ENCODE measurements at places on chromosomes 1 and 21.

- DNase-seq: no peak
Measured at GRCh38 chr1:21868482-21868881, 56.4 kb downstream of the LDLRAD2 start.

GRCh38 chr1:40921522-40921921 is 58.0 kb upstream of the CTPS1 start:
- no peak for DNase-seq

DNA sequence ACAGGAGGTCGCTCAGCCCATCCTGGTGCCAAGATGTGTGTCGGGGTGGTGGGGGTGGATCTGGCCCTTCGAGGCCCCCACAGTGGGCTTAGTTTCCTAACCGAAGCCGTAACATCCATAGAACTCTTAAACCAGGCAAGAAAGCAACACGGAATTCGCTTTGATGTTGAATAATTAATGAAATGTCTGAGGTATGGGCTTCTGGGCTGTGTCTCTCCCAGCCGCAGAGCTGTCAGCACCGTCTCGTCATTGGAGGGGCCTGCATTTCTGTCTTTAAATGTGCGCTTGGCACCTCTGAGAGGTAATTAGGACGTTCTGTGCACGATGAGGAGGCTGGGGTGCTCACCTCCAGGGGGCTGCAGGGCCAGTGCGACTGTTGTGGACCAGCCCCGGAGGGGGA is 13.3 kb upstream of the PLCH2 start:
- DNase-seq: no peak

- no peak for DNase-seq
Measured at GRCh38 chr1:32825181-32825580, 7.7 kb downstream of the S100PBP start.

DNA sequence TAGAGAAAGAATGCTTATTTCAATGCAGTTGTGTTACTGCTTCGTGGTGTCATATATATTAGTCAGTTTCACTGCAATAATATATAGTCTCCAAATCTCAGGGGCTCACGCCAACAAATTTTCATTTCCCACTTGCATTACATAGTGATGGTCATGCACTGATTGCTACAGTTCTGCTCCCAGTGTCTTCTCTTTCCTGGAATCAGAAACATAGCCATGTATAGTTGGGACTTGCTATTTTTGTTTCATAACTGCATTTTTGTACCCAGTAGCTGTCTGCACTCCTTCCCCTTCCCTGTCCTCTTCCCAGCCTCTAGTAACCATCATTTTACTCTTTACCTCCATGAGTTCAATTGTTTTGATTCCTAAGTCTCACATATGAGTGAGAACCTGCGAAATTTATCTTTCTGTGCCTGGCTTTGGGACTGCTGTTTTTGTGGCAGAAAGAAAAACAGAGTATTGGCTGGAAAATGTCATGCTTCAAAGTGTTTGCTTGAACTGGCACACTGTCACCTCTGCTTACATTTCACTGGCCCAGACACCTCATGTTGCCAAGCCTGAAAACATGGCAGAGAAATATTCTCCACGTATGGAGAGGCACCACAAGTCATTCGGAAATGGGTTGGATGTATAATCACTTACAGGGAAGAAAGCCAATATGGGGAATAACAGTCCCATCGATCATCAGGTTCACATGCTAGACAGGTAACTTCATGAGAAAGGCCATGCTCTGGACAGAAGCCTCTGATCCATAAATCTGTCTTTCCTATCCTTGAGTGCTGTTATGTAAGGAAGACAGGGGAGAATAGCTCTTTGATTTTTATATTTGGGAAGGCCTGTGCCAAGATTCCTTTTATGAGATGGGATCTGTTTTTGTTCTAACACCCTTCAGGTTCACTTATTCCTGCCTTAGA is 60.4 kb upstream of the BACH1 start:
- DNase-seq: no peak

- no peak for DNase-seq
Measured at GRCh38 chr1:31523012-31523411, 53.3 kb upstream of the TINAGL1 start.

DNA sequence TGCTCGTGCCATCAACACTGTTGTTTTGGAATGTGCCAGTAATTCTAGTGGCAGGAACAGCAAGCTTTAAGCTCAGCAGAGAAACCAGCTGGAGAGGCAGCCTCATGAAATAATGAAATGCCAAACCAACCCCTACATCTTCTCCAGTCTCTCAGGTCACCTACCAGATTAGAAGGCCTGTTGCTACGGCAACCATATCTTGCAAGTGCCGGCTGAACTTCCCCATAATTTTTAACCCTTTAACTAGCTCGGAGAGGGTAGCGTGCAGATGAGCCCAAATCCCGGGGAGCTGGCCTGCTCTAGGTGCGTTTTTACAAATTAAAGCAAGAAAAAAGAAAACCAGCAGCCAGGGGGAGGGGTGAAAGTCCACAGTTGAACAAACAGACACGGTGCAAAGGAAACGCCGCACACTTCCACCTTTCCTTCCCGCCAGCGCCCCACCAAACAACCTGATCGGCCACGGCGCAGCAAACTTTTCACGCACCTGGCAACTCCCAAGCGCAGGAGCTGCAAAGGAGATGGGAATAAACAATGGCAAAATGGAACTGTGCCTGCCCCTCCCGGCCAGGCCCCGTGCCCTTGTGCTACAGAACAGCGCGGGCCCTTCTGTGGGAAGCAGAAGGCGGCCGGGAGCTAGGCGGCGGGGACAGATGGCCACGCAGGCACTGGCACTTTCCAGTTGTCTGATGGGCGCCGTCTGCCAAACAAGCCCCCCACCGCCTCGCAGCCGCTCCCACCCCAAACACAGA is 50.1 kb downstream of the SSBP3 start:
- peak; percentile 85 for DNase-seq

GRCh38 chr1:6103854-6104530 is 58.3 kb downstream of the KCNAB2 start:
- no peak for DNase-seq

GRCh38 chr1:208977638-208978256 is 605.8 kb upstream of the CAMK1G start:
- DNase-seq: no peak

DNA sequence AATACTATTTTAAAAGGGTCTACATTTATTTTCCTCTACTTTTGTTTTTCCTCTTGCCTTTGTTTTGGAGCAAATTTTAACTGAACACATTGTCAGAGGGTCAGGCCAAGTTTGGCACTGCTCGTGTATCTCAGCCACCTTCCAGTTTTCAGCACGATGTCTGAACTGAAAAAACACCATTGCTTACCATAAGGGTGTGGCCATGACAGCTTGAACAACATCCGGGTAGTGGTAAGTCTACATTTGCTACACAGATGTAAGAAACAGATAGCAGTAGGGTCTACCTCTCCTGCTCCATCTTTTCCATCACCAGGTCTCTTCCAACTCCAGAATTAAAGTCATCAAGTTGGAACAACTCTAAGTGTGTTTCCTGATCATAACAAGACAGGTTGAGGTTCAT is 4.2 kb downstream of the HIVEP3 start:
- DNase-seq: no peak

DNA sequence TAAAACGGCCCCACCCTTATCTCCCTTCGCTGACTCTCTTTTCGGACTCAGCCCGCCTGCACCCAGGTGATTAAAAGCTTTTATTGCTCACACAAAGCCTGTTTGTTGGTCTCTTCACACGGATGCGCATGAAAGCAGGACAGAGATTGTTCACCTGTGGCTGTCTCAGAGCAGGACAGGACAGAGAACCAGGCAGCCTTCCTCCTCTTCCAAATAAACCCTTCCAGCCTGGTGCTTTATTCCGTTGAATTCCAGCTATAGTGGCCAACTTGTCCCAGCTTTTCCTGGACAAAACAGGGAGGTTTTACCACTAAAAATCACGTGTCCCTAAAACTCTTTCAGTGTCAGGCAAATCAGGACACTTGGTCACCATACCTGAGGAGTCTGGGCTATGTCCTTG is 9.5 kb upstream of the DMRTB1 start:
- DNase-seq: no peak

- DNase-seq: no peak
Measured at GRCh38 chr1:63921359-63921758, 147.5 kb downstream of the ROR1 start.

- no peak for DNase-seq
Measured at GRCh38 chr21:33789697-33790096, 125.9 kb downstream of the ATP5PO start.

DNA sequence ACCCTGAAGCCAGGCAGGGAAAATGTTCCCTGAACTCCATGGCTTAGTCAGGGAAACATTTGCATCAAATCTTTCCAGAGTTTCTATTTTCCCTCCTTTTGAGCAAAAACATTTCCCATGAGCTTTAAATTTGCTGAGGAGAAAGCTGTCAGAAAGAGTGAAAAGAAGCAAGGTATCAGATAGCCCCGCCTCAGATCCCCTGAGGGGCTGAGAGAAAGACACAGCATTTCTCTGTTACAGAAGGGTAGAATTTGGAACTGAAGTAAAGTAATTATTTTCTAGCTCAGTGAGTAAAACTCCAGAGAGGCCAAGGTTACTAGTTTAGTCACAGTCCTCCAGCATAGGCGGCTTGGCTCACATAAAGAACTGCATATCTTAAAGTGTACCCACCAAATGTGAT is 10.6 kb downstream of the FMO1 start:
- DNase-seq: no peak

DNA sequence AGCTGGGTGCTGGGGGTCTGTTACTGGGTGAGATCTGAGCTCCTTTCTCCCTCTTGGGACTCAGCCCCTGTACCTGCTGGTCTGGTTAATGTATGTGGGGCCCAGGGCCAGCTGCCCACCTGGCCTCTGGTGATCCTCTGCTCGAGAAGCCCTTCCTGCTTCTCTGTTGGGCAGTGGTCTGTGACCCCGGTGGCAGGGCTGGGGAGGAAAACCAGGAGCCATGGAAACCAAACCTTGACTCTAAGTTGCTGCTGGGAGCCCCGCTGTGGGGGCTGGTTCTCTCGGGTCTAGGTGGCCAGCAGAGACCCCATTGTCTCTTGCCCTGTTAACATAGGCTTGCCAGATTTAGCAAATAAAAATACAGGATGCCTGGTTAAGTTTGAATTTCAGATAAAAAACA is 1.3 kb downstream of the PADI1 start:
- DNase-seq: no peak

DNA sequence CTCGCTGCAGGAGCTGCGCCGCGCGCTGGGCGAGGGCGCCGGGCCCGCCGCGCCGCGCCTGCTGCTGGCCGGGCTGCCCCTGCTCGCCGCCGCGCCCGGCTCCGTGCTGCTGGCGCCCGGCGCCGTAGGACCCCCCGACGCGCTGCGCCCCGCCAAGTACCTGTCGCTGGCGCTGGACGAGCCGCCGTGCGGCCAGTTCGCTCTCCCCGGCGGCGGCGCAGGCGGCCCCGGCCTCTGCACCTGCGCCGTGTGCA is 730 bp downstream of the OLIG1 start:
- DNase-seq: no peak

- DNase-seq: no peak
Measured at GRCh38 chr1:47664356-47664755, 226.5 kb downstream of the FOXD2 start.

- no peak for DNase-seq
Measured at GRCh38 chr1:38015978-38016725, 3.6 kb downstream of the UTP11 start.

- DNase-seq: no peak
Measured at GRCh38 chr1:46070164-46070814, 62.1 kb downstream of the PIK3R3 start.

GRCh38 chr1:86991549-86992186 is 77.2 kb downstream of the HS2ST1 start:
- no peak for DNase-seq

DNA sequence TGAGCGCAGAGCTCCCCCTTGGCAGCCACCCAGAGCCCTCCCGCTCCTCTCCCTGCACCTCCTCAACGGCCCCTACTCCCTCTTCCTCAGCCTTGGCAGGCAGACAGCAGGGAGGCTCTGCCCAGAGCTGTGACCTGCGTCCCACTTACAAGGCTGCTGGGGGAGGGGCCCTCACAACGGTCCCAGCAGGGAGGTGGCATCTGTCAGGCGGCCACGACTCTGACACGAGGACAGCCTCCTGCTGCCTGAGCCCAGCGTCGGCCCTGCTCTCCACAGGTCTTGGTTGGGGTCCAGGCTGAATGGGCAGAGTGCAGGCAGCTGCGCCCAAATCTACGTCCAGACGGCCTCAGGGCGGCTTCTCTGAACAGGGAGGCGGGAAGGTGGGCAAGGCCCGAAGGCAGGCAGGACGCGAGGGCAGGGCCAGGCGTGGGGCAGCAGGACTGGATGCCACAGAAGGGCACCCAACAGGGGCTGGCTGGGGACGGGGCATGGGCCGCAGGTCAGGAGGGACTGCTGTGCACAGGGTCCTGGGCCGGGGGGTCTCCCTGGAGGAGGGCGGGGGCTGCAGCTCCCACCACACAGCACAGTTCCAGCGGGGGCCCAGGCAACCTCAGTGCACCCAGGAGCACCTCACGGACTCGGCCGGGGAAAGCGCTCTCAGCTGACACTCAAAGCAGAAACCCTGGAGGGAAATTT is 7.5 kb downstream of the SLC19A1 start:
- no peak for DNase-seq

DNA sequence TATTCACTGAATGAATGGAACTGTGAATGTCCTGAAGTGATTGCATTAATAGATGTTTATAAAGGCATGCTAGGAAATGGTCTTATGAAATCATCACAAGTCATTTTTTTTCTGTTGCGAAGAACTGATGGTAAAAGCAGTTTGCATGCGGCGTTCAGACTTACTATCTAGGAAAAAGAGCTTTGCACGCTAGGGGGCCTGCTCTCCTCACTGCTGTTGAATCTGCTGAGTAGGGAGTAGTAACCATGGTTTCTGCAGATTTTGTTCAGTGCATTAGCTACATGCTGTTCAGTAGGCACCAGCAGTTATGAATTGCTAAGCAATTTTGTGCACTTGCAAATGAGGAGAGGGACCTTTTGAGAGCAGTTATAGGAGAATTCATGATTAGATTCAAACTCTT is 57.9 kb downstream of the CENPF start:
- DNase-seq: no peak

GRCh38 chr1:43444836-43445235 is 8.9 kb downstream of the HYI start:
- no peak for DNase-seq

DNA sequence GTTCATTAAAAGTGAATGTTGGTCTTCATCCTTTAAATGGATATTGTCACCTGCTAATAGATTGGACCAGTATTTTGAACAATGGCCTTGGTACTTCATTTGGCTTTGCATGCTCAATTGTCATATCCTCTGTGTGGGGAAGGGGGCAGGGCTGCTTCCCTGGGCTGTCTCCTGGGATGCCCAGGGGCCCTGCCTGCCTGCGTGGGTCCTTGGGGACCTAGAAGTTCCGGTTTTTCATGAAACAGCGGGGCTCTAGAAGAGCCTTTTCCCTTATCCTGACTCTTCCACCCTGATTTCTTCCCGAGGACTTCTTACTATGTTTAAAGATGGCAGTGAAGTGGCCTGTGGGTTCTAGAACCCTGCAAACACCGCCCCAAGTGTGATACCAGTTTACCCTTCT is 97.5 kb downstream of the DISC1 start:
- no peak for DNase-seq

- DNase-seq: no peak
Measured at GRCh38 chr1:226525750-226526149, 22.8 kb upstream of the STUM start.

GRCh38 chr1:41368801-41369200 is 7.6 kb downstream of the FOXO6 start:
- peak; percentile 100 for DNase-seq

- no peak for DNase-seq
Measured at GRCh38 chr21:32412162-32413014, at the start of gene EVA1C. TSS of gene EVA1C (plus strand) at chr21:32412706. CDS start at chr21:32412854, 148 bp downstream.

GRCh38 chr1:190259424-190259823 is 218.2 kb downstream of the BRINP3 start:
- DNase-seq: no peak

GRCh38 chr1:106785176-106785575 is 271.3 kb upstream of the PRMT6 start:
- no peak for DNase-seq

GRCh38 chr21:26945916-26946675 is 20.8 kb downstream of the ADAMTS5 start:
- no peak for DNase-seq

Data from DMS 273 treated with DMSO at 0.1 percent for 48 hours (cell line).